KG1 (cell line): ENCODE measurements at places on chromosomes 5 and 9.

- DNase-seq = no peak
These were observed 7.1 kb downstream of the NEK6 start for GRCh38 chr9:124264823-124265233.

DNA sequence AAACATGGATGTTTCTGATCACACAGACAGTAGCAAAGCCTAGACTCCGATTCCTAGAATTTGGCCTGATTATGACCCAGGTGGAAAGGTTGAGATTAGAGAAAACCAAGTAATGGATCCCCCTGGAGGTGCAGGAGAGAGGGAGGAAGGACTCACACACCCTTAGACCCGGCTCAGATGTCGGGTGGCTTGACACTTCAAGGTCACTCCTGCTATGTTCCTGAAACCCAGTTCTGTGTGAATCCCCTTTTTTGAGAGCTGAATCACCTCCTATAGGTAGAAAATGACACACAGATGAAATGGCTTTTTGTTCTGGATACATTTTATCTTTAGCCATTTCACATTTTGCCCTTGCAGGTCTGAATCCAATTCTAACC is 192.8 kb downstream of the ARRDC3 start:
- no peak for DNase-seq

DNA sequence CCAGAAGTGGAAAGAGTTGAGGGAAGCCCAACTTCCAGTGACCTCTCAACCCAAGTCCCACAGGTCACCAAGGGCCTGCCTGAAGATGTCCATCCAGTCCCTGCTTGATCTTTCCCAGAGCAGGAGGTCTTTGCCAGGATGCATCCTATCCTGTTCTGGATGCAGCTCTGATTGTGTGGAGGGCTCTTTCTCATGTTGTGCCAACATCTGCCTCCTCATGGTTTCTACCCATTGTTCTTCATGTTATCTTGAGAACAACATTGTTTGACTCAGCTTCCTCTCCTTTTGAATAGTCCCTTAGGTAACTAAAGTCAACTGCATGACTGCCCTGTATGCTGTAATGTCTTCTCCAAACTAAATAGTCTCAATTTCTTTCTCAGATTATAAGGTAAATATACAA is 169.3 kb downstream of the CCDC192 start:
- no peak for DNase-seq

GRCh38 chr5:172739375-172739774 is 31.6 kb downstream of the DUSP1 start:
- no peak for DNase-seq

DNA sequence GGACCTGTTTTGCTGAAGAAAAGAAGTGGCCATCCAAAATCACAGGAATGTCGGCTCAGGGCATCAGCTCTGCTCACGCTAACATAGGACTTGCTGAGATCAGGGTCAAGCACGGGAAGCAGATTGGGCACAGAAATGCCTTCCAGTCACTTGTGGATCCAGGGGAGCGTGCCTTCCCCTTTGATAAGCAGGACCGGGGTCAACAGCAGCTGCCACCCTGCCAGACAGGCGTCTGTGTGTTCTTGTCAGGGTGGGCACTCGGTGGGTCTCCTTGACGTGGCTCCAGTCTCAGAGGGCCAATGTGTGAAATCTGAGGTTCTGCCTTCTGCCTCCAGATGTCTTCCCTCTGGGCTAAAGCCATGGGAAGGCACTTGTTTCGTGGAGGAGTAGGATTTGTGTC is 313.7 kb upstream of the IRX4 start:
- DNase-seq = no peak

- no peak for DNase-seq
These were observed 35.1 kb downstream of the TDRD7 start for GRCh38 chr9:97447001-97447400.
